ENCODE measurements at places on chromosomes 7 and 10.
A peak's percentile ranks its signal among the peaks of the same experiment; 100 is the strongest.

- DNase-seq, result peak; percentile 26
Measured at GRCh38 chr7:15839416-15840100, 153.1 kb upstream of the MEOX2 start.

GRCh38 chr7:100475549-100475948 lies 3.5 kb downstream of the TSC22D4 start:
- no peak for DNase-seq

DNA sequence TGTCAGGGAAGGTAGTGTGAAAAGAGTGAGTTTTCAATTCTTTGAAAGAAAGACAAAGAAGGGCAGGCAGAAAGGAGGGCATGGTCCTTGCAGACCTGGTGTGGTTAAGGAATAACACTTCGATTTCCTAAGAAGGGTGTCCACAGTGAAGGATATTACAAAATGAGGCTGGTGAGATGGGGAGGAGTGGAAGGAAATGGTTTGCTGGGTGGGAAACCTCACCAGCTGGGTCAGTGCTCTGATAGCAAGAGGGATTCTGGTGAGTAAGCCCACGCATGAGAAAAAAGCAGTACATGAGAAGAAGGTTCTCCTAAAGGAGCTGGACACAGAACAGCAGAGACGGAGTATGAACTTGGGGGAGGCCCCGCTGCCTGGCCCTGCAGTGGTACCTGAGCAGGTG lies 230.6 kb upstream of the PLXNA4 start:
- DNase-seq, result no peak

- DNase-seq, result no peak
Measured at GRCh38 chr10:74086317-74086716, 64.3 kb downstream of the AP3M1 start.

DNA sequence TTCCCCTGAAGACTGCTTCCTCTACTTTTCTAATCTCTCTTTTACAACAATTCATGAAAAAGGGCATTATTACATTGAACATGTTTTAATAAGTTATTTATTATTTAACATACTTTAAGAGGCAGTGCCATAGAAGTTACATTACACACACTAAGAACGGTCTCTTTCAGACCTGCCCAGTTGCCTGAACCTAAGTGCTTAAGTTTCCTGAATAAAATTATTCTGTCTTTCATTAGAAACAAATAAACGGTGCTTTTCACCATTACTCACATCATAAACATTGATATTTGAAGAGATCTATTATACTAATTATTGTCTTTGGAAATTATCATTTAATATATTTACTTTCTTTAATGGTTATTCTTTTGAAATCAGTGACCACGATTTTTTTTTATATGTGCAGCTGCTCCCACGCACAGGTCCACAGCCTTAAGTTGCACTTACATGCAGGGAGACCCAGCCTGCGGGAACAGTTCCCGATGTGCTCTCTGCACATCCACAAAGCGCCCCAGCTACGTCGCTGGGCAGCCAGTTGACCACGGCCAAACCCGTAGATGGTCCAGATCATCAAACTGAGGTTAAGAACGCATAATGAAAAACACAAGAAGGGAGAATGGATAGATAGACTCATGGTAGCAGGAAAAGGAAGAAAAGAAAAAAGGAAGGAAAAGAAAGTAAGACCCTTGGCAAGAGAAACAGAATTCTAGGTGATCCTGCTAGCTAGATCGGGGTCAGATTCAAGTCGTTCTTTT lies 437.0 kb upstream of the MGMT start:
- DNase-seq, result no peak

- no peak for DNase-seq
Measured at GRCh38 chr10:13502380-13502779, 26.4 kb downstream of the BEND7 start.

GRCh38 chr7:137591421-137591837 lies 247.9 kb upstream of the PTN start:
- DNase-seq, result peak; percentile 10

DNA sequence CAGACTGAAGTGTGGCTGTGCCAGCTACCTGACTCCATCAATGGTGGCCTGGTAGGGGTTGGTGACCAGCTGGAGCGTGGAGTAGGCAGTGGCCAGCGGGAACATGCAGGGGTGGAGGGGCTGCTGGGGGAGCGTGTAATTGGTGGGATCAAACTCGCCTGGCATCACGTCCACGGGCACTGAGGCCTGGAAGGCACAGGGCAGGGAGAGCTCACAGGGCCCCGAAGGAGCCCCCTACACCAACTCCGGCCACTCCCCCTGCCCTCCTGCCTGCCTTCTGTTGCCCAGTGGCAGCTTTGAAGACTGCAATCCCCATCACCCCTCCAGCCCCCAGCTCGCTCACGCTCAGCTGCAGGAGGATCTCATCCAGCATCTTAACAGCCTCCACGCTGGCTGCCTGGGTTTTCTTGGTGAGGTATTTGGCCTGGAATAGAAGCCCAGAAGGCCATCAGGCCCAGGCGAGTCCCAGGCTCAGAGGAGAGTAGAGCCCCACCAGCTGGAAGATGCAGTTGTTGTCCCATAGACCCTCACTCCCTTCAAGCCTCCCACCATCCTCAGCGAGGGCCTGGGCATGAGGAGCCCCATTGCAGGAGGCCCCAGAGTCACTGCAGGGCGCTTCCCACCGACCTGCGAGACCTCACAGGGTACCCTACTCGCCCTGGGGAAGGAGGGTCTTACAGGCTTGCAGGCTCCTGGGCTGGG lies 7.1 kb downstream of the POLD2 start:
- DNase-seq, result no peak

- DNase-seq, result peak; percentile 56
Measured at GRCh38 chr7:105269397-105269796, 119.3 kb downstream of the SRPK2 start.

GRCh38 chr7:148232784-148233183 lies 357.8 kb upstream of the C7orf33 start:
- DNase-seq, result no peak

- peak; percentile 29 for DNase-seq
Measured at GRCh38 chr10:99895867-99896266, 113.4 kb downstream of the ABCC2 start.

- no peak for DNase-seq
Measured at GRCh38 chr7:117411539-117411938, 15.8 kb downstream of the ASZ1 start.

DNA sequence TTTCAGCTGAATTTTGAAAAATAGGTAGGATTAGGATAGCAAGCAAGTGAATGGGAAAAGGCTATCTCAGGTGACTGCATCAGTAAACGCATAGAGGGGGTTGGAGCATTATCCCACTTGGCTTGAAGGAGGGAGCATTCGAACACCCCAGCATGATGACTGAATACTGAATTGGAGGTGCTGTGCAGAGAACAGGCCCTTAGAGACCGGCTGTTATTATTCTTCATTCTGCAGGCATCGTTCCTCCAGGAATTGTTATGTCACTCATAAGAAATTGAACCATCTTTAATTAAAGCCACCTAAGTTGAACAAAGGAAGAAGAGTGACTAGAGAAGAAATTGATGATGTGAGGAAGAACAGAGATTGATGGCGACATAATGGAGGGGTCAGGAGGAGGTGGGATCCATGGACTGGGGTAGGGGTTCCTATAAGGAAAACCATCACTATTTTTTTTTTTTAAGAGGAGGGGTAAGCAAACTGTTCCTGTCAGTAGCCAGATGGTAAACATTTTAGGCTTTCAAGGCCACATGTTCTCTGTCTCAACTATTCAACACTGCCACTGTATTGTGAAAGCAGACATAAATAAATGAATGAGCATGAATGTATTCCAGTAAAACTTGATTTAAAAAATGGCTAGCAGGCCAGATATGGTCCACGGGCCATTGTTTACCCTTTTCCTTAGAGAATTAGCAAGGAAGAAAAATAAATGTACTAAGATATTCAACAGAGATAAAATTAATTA lies 264.7 kb upstream of the TAC1 start:
- no peak for DNase-seq

GRCh38 chr10:97618285-97618684 lies 15.0 kb downstream of the MORN4 start:
- DNase-seq, result no peak

DNA sequence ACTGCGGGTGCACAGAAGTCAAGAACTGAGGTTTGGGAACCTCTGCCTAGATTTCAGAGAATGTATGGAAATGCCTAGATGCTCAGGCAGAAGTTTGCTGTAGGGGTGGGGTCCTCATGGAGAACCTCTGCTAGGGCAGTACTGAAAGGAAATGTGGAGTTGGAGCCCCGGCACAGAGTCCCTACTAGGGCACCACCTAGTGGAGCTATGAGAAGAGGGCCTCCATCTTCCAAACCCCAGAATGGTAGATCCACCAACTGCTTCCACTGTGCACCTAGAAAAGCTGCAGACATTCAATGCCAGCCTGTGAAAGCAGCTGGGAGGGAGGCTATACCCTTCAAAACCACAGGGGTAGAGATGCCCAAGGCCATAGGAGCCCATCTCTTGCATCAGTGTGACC lies 1336.0 kb upstream of the CELF2 start:
- no peak for DNase-seq

DNA sequence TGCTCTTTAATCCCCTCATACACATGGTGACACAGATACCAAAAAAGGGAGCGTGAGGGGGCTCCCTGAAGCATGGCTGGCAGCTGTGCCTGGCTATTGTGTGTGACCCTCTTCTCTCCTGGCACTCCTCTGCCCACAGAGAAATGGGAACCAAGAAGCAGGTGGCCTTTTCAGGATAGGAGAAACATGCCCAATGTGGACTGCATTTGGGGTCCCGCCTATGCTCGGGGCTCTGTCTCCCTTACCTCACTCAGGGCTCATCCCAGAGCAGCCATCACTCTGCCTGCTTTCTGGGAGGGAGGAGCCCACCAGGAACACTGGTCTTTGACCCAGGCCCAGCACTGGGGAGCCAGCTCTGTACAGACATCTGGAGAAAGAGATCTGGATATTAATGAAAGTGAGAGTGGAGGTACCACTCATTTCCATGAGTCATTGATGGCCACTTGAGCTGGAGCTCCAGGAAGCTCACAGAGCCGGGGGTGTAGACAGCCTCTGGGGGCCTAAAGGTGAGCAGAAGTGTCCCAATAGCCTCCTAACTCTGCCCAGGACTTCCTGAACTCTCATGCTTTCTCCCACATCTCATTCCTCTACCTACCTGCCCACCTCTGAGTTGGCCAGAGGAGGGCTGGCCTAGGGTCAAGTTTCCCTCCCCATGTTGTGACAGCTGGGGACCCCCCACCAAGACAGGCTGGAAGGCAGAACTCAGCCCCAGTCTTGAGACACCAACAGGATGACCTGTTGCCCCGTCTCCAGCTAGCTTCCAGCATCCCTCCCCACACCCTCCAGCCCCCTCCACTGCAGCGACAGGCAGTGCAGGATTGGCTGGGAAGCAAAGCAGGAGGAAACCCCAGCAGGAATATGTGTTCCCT lies 42.6 kb downstream of the DRGX start:
- DNase-seq, result no peak

DNA sequence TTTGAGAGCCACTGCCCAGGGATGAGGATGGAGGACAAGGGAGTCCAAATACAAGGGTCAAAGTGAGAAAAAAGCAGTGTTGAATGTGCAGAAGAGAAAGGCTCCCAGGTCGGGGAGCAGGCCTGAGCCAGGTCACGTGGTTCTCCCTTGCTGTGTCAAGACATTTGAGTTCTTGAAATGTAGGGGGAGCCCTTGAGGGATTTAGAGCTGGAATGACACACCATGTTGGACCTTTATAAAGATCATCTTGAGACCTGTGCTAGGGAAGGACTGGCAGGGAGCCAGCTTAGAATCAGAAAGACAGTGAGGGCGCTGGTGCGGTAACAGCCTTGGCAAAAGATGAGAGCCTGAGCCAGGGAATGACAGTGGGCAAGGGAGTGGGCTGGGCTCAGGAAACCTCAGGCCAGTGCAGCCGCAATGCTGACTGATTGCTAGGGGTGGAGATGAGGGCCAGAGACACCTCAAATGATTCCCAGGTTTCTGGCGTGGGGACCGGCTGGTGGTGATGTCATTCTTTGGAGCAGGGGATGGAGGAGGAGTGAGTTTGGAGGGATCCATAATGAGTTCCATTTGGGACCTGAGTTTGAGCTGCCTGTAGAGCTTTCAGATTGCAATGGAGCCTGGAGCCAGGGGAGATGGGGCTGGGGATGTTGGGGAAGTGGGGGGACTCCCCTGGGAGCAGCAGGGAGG lies 120.1 kb downstream of the PTPN20 start:
- peak; percentile 1 for DNase-seq

DNA sequence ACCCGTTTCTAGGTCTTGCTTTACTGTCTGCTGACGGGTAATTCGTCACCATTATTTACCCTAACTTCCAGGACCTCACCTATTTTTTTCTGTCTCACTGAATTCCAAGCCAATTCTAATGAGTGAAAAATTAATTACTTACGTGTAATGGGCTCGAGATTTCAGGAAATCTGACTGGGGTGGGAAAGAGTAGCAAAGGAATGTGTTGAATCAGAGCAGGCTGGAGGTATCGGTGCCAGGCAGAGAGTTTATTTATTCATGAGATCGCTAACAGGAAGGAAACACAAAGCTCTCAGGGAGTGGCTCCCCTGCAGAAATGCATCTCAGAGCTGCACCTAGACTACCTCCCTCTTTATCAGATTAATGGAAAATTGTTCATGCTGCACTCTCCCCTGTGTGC lies 4.0 kb upstream of the DIP2C start:
- peak; percentile 20 for DNase-seq

DNA sequence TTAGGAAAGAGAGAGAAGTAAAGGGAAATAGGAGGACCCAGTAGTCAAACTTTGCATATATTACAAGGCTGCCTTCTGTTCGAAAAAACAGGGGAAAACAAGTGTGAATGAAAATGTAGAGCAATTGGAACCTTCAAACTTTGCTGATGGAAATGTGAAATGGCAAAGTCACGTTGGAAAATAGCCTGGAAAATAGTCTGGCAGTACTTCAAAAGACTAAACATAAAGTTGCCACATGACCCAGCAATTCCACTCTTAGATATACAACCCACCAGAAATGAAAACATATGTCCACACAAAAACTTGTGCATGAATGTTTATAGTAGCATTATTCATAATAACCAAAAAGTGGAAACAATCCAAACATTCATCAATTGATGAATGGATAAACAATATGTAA lies 78.6 kb upstream of the IFRD1 start:
- DNase-seq, result no peak

- peak; percentile 46 for DNase-seq
Measured at GRCh38 chr7:12731214-12731656, 43.8 kb downstream of the ARL4A start.

- peak; percentile 90 for DNase-seq
Measured at GRCh38 chr10:12484002-12484918, 134.9 kb downstream of the CAMK1D start.

- DNase-seq, result peak; percentile 92
Measured at GRCh38 chr10:97821308-97822038, 28.2 kb upstream of the GOLGA7B start.

GRCh38 chr7:106312099-106312871 lies 27.5 kb upstream of the NAMPT start:
- DNase-seq, result no peak

DNA sequence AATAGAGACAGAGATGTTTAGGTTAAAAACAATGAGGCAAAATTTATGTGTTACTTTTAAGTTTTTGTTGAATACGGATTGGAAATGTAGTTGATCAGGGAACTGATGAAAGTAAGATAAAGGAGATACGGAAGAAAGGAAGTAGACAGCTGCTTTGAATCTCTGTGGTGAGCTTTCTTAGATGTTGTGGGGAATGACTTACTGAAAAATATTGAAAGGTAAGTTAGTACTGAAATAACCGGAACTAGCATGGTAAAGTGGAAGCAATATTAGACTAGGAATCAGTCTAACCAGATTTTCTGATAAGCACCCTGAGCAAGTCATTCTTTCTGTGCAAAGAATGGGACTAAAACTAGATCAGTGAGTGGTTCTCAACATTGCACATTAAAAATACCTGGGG lies 34.8 kb downstream of the LUC7L2 start:
- no peak for DNase-seq
